ENCODE measurements at places on chromosomes 1 and 21.
A peak's percentile ranks its signal among the peaks of the same experiment; 100 is the strongest.

DNA sequence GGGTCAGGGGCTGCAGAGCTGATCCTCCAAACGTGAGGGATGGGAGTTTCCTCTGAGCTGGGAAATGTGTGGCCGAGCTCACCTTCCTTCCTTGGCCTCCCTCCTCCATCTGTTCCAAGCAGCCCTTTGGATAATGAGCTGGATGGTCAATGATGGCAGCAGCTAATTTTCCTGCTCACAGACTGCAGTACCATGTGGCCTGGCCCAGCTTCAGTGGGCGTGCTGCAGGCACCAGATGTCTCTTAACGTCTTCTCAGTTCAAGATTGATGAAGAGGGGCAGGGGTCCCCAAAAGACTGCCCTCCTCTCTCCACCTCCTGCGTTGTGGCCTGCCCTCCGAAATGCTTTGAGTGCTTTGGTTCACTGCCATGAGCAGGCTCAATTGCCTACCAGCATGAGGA is 86.0 kb downstream of the UBIAD1 start:
- no peaks in the 10 kb centered on the region for H3K36me3 ChIP-seq
- H3K27ac ChIP-seq = no peak overlapping the region
- H3K27me3 ChIP-seq = no peaks in the 10 kb centered on the region
- no peak overlapping the region for H3K4me3 ChIP-seq

DNA sequence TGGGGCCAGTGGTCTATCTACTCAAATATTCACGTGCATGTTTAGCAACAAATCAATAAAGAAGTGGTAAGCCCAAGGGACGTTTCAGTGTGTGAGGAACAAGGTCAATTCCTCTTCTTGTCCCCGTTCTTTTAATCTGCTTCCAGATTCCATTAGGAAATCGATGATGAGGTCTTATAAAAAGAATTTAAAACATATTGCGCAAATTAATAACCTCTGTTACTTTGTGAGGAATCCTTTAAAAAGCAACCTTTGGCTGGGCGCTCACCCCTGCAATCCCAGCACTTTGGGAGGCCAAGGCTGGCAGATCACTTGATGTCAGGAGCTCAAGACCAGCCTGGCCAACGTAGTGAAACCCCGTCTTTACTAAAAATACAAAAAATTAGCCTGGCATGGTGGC is 113.0 kb upstream of the TMPRSS2 start:
- no peak overlapping the region for H3K4me3 ChIP-seq
- H3K27ac ChIP-seq = peak overlapping the region; percentile 65
- H3K4me1 ChIP-seq = peaks cover 34% of the 10 kb centered on the region
- no peaks in the 10 kb centered on the region for H3K36me3 ChIP-seq

DNA sequence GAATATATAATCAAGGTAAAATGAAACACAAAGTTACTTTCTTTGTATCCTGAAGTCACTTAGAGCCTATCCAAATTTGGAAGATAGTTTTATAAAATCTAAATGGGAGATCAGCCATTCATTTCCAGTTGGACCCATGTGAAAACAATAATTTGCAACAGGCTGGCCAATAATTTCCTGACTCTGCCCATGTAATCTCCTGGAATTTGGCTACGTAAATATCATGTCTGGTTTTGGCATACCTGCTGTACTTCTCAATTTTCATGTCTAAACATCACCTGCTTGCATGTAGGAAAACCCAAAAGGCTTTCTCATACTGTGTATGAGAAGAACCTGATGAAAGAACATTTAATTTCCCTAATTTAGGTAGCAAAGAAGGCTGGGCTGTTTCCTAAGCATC is 7.7 kb upstream of the CYP4Z1 start:
- H3K4me3 ChIP-seq = no peak overlapping the region
- no peak overlapping the region for H3K27ac ChIP-seq
- no peaks in the 10 kb centered on the region for H3K36me3 ChIP-seq
- DNase-seq = no peak
- no peaks in the 10 kb centered on the region for H3K27me3 ChIP-seq
- no peaks in the 10 kb centered on the region for H3K4me1 ChIP-seq

GRCh38 chr1:23188434-23188884 is 19.8 kb upstream of the LUZP1 start:
- H3K27me3 ChIP-seq = no peaks in the 10 kb centered on the region
- no peak for DNase-seq
- H3K36me3 ChIP-seq = no peaks in the 10 kb centered on the region
- H3K27ac ChIP-seq = peak overlapping the region; percentile 47
- H3K4me1 ChIP-seq = peaks cover 7% of the 10 kb centered on the region

- no peaks in the 10 kb centered on the region for H3K27me3 ChIP-seq
- no peaks in the 10 kb centered on the region for H3K36me3 ChIP-seq
- H3K4me3 ChIP-seq = no peak overlapping the region
- H3K27ac ChIP-seq = no peak overlapping the region
- DNase-seq = no peak
Observed at GRCh38 chr1:147750618-147751217, 9.7 kb downstream of the GJA5 start.

DNA sequence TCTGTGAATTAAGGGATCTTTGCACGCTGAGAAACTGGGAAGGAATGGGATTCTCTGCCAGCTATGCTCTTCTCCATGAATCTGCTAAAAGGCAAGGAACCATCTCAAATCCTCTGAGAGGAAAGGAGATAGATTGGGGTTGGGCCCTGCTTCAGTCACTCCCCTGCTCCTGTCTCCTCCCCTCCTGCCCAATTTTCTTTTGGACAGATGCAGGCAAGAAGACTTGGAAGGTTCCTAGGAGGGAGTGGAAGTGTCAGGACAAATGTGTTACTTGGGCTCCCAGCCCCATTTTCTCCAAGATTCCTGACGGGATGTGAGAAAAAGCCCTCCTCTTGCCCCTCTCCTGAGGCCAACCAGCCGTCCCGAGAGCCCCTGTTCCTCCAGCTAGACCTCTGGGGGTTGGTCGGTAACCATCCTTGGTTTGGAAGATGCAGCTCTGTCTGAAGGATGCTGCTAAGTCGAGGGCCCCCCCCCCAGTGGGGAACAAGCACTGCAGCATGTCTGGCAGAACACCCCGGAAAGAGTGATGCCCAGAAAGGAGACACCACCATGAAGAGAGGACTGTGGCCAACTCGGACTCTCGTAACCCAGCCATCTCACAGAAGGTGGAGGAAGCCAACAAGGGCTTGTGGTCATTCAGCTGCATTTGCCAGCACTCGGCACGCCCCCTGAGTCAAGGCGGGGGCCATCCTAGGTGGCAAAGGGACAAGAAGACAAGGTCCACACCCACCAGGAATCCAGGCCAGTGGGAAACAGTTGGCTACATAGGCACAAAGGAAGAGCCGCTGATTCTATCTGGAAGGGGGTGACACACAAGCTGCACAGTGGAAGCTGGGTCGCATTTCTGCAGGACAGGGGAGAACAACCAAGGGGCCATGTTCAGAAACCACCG is 43.7 kb downstream of the CDK18 start:
- no peak overlapping the region for H3K27ac ChIP-seq
- peaks cover 22% of the 10 kb centered on the region for H3K27me3 ChIP-seq
- peak; percentile 20 for DNase-seq
- H3K36me3 ChIP-seq = no peaks in the 10 kb centered on the region
- H3K4me3 ChIP-seq = no peak overlapping the region

GRCh38 chr1:161913482-161914140 is 110.1 kb downstream of the OLFML2B start:
- no peak overlapping the region for H3K27ac ChIP-seq
- peaks cover 35% of the 10 kb centered on the region for H3K4me1 ChIP-seq
- no peaks in the 10 kb centered on the region for H3K36me3 ChIP-seq
- DNase-seq = peak; percentile 57
- H3K4me3 ChIP-seq = no peak overlapping the region

DNA sequence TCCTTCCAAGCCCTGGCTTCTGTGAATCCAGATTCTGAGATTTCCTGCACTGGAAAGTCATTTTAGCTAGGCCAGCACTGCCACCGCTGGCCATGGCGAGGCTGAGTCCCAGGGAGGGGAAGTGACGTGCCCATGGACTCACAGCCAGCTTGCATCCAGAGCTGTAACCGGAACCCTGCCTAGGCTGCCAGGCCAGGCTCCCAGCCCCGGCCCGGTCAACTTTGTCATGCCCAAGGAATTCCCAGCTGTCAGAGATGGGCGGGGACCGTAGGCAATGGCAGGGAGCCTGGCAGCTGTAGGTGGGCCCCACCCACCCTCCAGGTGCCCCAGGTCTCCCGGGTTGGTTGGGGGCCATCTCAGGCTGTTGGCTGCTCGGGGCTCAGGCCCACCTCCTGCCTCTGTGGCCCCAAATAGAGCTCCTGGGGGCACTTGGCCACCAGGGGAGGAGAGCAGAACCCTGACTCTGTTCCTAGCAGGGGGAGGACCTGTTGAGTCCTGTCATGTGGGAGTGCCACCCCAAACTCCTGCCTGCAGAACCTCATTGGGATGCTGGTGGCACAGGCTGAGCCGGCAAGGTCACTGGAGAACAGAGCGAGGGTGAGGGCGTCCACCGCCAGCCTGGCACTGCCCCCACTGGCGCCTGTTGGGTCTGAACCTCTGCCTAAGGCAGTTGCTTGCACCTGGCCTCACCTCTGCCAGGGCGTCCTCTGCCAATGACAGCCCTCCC is 57.8 kb downstream of the FOXO6 start:
- no peak overlapping the region for H3K4me3 ChIP-seq
- peak overlapping the region; percentile 55 for H3K27ac ChIP-seq
- peaks cover 10% of the 10 kb centered on the region for H3K4me1 ChIP-seq
- no peaks in the 10 kb centered on the region for H3K27me3 ChIP-seq
- H3K36me3 ChIP-seq = no peaks in the 10 kb centered on the region

GRCh38 chr1:96364576-96364975 is 357.0 kb upstream of the PTBP2 start:
- H3K4me3 ChIP-seq = no peak overlapping the region
- no peaks in the 10 kb centered on the region for H3K36me3 ChIP-seq
- DNase-seq = peak; percentile 49
- H3K4me1 ChIP-seq = peaks cover 76% of the 10 kb centered on the region
- no peak overlapping the region for H3K27ac ChIP-seq

DNA sequence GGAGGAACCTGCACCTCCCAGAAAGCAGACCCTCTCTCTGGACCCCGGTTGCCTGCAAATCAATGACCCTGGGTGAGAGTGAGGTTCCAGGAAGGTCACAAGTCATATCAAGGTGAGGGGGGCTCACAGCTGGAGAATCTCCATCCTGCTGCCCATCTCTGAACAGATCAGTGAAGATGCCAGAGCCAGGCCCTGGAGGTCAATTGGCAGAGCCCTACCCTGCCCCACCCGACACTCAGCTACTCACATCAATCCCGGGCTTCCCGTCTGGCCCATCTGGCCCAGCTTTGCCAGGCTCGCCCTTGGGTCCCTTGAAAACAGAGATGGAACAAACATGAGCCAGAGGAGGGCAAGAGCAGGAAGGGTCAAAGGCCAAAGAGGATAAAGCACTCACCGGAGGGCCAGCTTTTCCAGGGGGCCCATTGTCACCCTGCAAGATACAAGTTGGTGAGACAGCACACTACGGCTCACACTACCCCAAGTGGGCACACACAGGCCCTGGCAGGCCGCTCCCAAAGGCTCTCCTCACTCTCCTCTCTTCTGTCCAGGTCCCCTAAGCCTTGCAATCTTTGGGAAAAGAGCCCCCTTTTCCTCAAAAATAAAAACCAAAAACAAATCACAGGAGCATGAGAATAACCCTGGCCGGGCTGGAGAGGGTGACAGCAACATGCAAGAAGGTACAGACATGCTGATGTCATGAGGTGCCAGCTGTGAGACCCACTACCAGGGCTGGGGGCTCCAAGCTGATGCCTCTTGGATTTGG is 2.9 kb downstream of the COL9A2 start:
- peaks cover 8% of the 10 kb centered on the region for H3K27me3 ChIP-seq
- H3K36me3 ChIP-seq = no peaks in the 10 kb centered on the region
- no peak overlapping the region for H3K4me3 ChIP-seq
- peaks cover 8% of the 10 kb centered on the region for H3K4me1 ChIP-seq
- no peak for DNase-seq

- H3K36me3 ChIP-seq = no peaks in the 10 kb centered on the region
- H3K4me1 ChIP-seq = peaks cover 4% of the 10 kb centered on the region
- H3K4me3 ChIP-seq = no peak overlapping the region
- DNase-seq = no peak
- peaks cover 10% of the 10 kb centered on the region for H3K27me3 ChIP-seq
Observed at GRCh38 chr1:204367193-204367858, 7.6 kb upstream of the PLEKHA6 start.

DNA sequence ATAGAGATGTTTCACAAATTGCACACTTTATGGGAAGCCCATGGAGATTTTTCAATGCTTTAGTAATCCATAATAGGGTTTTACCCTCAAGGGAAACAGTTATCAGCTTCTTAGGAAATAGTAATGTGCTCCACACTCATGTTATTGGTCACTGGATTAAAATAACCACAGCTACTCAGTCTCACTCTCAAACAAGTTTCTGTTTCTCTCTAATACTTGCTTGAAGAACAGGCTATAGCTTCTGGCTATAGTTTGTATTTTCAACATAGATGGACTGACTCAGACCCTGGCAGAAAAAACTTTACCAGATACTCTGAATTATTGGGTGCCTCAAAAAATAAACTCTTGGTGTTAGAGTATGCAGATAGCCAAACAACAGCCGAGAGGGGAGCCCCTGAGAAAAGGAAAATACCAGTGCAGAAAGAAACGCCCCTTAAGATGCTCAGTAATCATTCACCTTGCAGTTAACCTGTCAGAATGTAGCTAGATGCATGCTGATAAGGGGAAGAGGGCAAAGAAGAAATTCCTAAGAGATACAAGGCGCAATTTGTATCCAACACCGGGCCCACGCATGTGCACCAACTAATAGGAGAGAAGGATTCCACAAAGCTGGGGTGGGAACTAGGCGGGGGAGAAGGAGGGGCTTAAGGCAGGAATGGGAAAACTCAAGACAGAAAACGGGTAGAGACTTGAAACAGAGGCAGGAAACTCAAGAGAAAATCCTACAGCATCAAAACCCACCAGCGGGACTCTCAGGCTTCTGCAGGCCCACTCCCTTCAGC is 30.4 kb upstream of the PDE4B start:
- no peaks in the 10 kb centered on the region for H3K36me3 ChIP-seq
- H3K4me3 ChIP-seq = peak overlapping the region; percentile 63
- peak overlapping the region; percentile 43 for H3K27ac ChIP-seq
- peaks cover 10% of the 10 kb centered on the region for H3K4me1 ChIP-seq
- H3K27me3 ChIP-seq = no peaks in the 10 kb centered on the region

GRCh38 chr1:3881193-3881480 is 18.9 kb downstream of the C1orf174 start:
- no peak overlapping the region for H3K27ac ChIP-seq
- no peaks in the 10 kb centered on the region for H3K36me3 ChIP-seq
- DNase-seq = no peak
- no peak overlapping the region for H3K4me3 ChIP-seq
- H3K27me3 ChIP-seq = no peaks in the 10 kb centered on the region

GRCh38 chr21:42532466-42533181 is 19.0 kb downstream of the SLC37A1 start:
- no peaks in the 10 kb centered on the region for H3K36me3 ChIP-seq
- no peak for DNase-seq
- no peak overlapping the region for H3K4me3 ChIP-seq
- H3K27ac ChIP-seq = no peak overlapping the region
- no peaks in the 10 kb centered on the region for H3K27me3 ChIP-seq
